ENCODE measurements at places on chromosomes 12 and 14.

GRCh38 chr14:51491776-51492175 lies 159.9 kb upstream of the FRMD6 start:
- DNase-seq, result no peak
- no peaks in the 10 kb centered on the region for H3K36me3 ChIP-seq
- no peaks in the 10 kb centered on the region for H3K4me1 ChIP-seq
- no peaks in the 10 kb centered on the region for H3K27me3 ChIP-seq
- no peak overlapping the region for H3K27ac ChIP-seq

- no peak overlapping the region for H3K4me3 ChIP-seq
- no peaks in the 10 kb centered on the region for H3K36me3 ChIP-seq
- no peaks in the 10 kb centered on the region for H3K27me3 ChIP-seq
- DNase-seq, result no peak
- no peak overlapping the region for H3K27ac ChIP-seq
Measured at GRCh38 chr12:20232931-20233675, 135.2 kb upstream of the PDE3A start.

GRCh38 chr12:34350092-34351041 lies 328.1 kb downstream of the ALG10 start:
- no peaks in the 10 kb centered on the region for H3K36me3 ChIP-seq
- H3K4me3 ChIP-seq, result no peak overlapping the region
- H3K27ac ChIP-seq, result no peak overlapping the region
- DNase-seq, result no peak
- H3K4me1 ChIP-seq, result no peaks in the 10 kb centered on the region
- H3K27me3 ChIP-seq, result no peaks in the 10 kb centered on the region

GRCh38 chr12:53995002-53995377 lies 5.0 kb upstream of the HOXC9 start:
- H3K36me3 ChIP-seq, result no peaks in the 10 kb centered on the region
- H3K4me1 ChIP-seq, result peaks cover 42% of the 10 kb centered on the region
- H3K4me3 ChIP-seq, result peak overlapping the region; percentile 67
- H3K27ac ChIP-seq, result peak overlapping the region; percentile 64

DNA sequence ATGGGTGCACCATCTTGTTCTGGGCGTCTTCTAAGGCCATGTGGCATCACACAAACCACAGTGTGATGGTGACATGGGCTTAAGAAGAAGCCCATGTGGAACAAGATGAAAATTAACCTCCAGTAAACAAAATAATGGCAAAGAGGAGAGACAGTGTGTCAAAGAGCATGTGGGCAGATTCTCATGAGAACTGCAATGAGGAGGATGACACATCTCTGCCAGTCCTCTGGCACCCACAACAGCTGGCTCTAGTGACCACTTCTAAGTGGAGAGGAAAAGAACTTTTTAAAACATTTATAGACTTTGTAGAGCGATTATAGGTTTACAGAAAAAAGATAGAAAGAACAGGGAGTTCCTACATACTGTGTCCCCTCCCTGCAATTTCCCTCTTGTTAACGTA lies 401.4 kb downstream of the ATP23 start:
- H3K27me3 ChIP-seq, result no peaks in the 10 kb centered on the region
- H3K27ac ChIP-seq, result no peak overlapping the region
- H3K4me1 ChIP-seq, result no peaks in the 10 kb centered on the region
- H3K4me3 ChIP-seq, result no peak overlapping the region

DNA sequence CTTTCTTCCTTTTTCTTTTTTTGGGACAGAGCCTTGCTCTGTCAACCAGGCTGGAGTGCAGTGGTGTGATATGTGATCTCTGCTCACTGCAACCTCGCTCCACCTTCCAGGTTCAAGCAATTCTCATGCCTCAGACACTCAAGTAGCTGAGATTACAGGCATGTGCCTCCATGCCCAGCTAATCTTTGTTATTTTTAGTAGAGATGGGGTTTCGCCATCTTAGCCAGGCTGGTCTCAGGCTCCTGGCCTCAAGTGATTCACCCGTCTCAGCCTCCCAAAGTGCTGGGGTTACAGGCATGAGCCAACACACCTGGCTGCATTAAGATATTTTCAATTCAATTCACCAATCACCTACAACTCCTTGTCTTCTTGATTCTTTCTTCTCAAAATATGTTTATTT lies 1046.5 kb downstream of the GALC start:
- no peak overlapping the region for H3K27ac ChIP-seq
- H3K36me3 ChIP-seq, result no peaks in the 10 kb centered on the region
- DNase-seq, result no peak
- H3K4me3 ChIP-seq, result no peak overlapping the region
- no peaks in the 10 kb centered on the region for H3K27me3 ChIP-seq

DNA sequence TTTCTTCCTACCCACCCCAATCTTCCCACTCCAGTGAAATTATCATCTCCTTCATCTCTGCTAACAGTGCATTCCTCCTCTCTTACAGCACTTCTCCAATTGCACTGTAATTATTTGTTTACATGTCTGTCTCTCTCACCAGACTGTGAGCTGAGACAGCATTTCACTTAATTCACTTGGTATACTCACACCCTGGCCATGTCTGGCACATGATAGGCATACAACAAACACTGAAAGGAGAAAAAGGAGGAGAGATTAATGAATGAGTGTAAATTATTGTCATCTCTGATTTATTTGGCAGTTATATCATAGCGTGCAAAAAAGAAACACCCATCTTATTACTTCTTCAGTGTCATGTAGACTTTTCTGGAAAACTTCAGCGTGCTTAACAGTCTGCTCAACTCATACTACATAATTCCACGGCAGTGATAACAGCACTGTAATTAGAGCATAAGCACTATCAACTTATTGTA lies 452.3 kb downstream of the ADAMTS20 start:
- no peaks in the 10 kb centered on the region for H3K36me3 ChIP-seq
- DNase-seq, result no peak
- no peaks in the 10 kb centered on the region for H3K4me1 ChIP-seq
- H3K27ac ChIP-seq, result no peak overlapping the region

DNA sequence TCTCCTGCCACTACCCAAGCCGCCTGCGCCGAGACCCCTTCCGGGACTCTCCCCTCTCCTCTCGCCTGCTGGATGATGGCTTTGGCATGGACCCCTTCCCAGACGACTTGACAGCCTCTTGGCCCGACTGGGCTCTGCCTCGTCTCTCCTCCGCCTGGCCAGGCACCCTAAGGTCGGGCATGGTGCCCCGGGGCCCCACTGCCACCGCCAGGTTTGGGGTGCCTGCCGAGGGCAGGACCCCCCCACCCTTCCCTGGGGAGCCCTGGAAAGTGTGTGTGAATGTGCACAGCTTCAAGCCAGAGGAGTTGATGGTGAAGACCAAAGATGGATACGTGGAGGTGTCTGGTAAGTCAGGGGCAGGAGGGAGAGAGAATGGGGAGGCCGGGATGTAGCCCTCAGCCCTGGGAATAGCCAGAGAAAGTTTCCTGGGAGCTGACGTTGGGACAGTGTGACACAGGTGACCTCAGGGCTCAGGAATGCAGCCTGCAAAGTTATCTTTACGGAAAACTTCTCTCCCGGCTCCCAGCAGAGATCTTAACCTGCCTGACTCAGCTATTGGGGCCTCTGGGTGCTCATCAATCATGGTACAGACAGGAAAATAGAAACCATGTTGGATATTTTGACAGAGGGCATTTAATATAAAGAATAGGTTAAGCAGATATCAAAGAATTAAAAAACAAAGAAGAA lies 747 bp downstream of the HSPB8 start:
- H3K4me1 ChIP-seq, result no peaks in the 10 kb centered on the region
- no peaks in the 10 kb centered on the region for H3K27me3 ChIP-seq
- H3K36me3 ChIP-seq, result no peaks in the 10 kb centered on the region
- no peak overlapping the region for H3K4me3 ChIP-seq
- H3K27ac ChIP-seq, result no peak overlapping the region

GRCh38 chr12:8951744-8952143 lies 2.3 kb upstream of the M6PR start:
- H3K27me3 ChIP-seq, result no peaks in the 10 kb centered on the region
- no peaks in the 10 kb centered on the region for H3K36me3 ChIP-seq
- peak overlapping the region; percentile 97 for H3K27ac ChIP-seq
- peak; percentile 12 for DNase-seq
- H3K4me1 ChIP-seq, result peaks cover 80% of the 10 kb centered on the region

DNA sequence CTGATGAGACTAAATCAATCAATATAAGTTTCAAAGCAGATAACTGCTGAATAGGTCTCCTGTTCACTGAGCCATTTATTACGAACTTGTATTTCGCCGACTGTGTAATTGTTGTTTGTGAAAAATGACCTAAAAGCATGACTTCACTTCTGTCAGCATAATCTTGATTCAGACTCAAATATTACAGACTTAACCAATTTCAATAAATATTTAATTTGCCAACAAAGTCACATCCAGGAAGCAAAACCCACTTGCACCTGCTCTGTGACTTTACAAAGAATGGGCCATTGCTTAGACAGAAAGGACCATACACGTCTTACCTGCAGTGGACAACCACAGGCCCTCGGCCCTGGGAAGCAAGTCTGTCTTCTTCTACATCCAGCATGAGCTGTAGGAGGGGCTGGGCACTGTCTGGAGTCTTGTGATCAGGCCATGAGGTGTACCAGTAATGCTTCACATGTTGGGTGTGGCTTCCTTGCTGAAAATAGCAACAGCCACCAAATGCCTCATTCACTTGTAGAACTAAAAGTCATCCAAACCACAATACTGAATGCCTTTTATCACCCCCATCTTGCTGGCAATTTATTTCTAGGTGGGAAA lies 23.5 kb upstream of the PTPRB start:
- no peak for DNase-seq
- H3K27me3 ChIP-seq, result no peaks in the 10 kb centered on the region
- peak overlapping the region; percentile 17 for H3K27ac ChIP-seq
- no peaks in the 10 kb centered on the region for H3K4me1 ChIP-seq

GRCh38 chr12:43347026-43347425 lies 205.0 kb downstream of the ADAMTS20 start:
- H3K27ac ChIP-seq, result no peak overlapping the region
- DNase-seq, result no peak
- no peaks in the 10 kb centered on the region for H3K27me3 ChIP-seq

- no peak for DNase-seq
- H3K27ac ChIP-seq, result no peak overlapping the region
- H3K4me1 ChIP-seq, result no peaks in the 10 kb centered on the region
- no peaks in the 10 kb centered on the region for H3K27me3 ChIP-seq
Measured at GRCh38 chr14:86539361-86540070, 1009.6 kb downstream of the FLRT2 start.

- no peak overlapping the region for H3K4me3 ChIP-seq
- no peak overlapping the region for H3K27ac ChIP-seq
- H3K36me3 ChIP-seq, result peaks cover 4% of the 10 kb centered on the region
- DNase-seq, result no peak
- no peaks in the 10 kb centered on the region for H3K27me3 ChIP-seq
Measured at GRCh38 chr14:50225067-50225973, 6.1 kb downstream of the SOS2 start.

GRCh38 chr14:35378425-35379233 lies 25.9 kb downstream of the NFKBIA start:
- no peaks in the 10 kb centered on the region for H3K4me1 ChIP-seq
- no peak overlapping the region for H3K27ac ChIP-seq
- no peaks in the 10 kb centered on the region for H3K36me3 ChIP-seq
- DNase-seq, result no peak

DNA sequence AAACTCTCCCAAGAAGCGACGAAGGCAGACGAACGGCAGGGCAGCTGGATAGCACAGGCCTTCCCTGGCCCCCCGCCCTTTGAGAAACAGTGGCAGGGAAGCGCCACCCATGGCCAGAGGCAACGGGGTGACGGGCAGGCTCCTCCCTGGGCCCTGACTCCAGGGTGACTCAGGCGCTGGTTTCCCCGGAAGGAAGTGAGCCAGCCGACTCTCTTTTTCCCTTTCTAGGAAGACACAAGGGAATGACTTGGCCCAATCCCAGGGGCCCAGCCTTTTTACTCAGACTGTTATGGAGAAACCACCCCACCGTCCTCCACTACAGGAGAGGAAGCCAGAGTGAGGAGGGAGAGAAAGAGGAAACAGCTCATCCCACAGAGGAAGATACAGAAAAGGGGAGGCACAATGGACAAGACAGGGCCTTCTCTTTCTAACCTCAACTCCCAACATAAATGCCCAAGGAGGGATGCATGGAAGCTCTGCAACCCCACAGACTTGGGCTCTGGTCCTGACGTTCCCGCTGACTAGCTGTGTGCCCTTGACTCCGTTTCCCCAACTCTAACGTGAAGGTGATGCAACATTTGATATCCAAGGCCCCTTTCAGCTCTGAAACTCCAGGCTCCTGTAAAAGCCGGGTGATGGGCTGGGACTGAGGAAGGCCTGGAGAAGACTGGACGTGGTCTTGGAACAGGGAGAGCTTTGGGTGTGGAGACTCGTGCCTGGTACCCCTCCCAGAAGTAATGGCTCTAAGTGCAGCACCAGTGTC lies 27.9 kb downstream of the ACTN1 start:
- no peak overlapping the region for H3K27ac ChIP-seq
- no peak overlapping the region for H3K4me3 ChIP-seq
- peaks cover 82% of the 10 kb centered on the region for H3K4me1 ChIP-seq
- H3K36me3 ChIP-seq, result no peaks in the 10 kb centered on the region
- DNase-seq, result no peak

DNA sequence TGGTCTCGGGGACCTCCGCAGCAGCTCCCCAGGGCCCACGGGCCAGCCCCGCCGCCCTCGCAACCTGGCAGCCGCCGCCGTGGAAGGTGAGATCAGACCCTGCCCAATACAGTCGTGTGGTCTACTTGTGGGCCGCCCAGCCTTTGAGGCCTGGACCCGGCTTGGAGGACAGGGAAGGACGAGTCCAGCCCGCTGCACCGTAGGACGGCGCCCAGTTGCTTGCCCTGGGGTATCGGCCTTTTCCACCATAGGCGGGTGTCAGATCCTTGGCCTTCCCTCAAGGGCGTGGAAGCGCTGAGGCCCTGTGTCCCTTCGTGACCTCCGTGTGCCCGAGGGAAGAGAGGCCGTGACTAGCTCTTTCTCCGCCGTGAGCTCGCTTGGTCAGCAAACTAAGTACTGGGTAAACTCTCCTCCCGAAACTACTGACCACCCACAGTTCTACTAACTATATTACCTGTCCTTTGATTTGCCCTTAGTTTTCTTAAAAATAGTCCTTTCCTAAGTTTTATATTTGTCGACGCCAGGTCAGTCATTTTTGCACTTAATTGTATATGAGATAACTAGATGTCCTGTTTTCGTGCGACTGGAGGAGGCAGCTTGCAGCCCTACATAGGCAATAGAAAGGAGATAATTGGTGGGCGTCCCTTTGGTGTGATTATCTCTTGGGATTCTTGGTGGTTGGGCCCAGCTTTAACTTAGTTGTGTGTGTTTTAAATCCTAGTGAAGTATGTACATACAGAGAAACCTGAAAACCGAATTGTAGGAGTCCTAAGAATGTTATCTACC lies 757 bp downstream of the SLC25A3 start:
- peaks cover 37% of the 10 kb centered on the region for H3K4me1 ChIP-seq
- peak overlapping the region; percentile 98 for H3K27ac ChIP-seq
- H3K4me3 ChIP-seq, result peak overlapping the region; percentile 83
- H3K36me3 ChIP-seq, result peaks cover 18% of the 10 kb centered on the region
- no peak for DNase-seq

Data from CD8-positive, alpha-beta memory T cell (primary cell).